Pulmonary artery endothelial cell (primary cell): ENCODE measurements at places on chromosomes 16 and 17.

DNA sequence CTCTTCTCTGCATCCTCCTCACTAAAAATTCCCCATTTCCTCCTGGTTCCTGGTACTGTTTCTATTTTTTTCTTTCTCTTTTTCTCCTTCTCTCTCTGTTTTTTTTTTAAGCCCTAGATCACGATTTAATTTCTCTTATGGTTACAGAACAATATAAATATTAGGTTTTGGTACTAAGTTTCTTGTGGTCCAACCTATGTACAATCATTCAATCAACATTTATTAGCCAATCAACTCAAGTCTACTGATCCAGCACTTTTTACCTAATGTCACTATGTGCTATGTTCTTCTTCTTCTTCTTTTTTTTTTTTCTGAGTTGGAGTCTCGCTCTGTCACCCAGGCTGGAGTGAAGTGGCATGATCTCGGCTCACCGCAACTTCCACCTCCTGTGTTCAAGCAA is 12.6 kb downstream of the RTN4RL1 start:
- no peak for DNase-seq

GRCh38 chr16:30615358-30616091 is 5.3 kb upstream of the ZNF689 start:
- no peak for DNase-seq

GRCh38 chr16:51225878-51226277 is 74.8 kb upstream of the SALL1 start:
- no peak for DNase-seq

DNA sequence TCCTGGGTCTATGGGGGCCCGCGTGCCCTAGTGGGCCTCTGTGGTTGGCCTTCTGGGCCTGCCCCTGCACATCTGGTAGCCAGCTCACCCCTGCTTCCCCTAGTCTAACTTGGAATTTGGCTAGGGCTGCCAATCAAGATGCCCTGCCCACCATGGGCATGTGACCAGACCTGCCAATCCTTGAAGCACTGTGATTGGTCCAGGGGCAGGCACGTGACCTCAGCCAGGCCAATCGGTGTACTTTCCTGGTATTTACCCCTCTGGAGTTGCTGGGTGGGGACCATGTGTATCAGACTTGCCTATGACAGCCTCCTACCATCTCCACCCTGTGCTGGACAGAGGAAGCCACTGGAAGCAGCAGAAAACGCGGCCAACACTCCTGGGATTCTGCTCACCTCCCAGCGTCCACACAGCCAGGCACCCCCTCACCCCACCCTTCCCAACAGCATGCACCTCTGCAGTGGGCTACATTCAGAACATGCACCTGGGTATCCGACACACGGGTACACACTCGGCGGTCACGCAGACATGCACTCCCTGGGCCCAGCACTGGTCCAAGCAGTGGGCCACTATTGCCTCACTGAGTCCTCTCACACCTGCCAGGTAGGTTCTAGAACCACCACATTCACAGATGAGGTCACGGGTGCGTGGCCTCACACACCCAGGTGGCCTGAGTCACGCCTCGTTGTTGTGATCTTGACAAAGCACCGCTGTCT is 96.9 kb downstream of the RBFOX3 start:
- no peak for DNase-seq

DNA sequence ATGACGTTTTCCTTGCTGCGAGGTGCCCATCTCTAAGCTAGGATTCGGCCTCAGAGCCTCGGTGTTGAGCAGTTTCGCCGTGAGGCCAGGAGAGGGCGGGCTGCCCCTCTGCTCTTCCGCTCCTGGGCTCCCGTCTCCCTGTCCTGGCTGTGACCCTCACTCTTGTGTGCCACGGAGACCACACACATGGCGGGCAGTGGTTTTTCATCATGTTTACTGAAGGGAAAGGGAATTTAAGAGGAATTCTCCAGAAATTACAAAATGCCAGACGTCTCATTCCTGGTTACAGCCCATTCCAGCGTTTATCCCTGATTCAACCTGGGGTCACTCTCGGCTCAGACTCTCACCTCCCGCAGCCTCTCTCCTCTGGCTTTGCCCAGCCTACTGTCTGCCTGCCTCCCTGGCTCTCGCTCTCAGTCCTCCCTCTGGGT is 96.8 kb upstream of the ELAC2 start:
- no peak for DNase-seq

DNA sequence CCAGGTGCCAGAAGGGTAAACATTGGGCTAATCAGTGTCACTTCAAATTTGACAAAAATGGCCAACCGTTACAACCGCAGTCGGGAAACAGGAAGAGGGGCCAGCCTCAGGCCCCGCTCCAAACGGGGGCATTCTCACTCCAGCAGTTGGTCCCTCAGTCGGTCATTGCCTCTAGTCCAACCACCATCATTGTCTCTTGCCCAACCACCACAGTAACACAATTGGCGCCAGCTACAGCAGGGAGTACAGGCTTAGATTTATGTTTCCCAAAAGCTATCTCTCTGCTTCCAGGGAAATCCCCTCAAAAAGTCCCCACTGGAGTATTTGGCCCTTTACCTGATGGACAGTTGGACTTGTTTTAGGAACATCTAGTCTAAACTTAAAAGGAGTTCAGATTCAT is 20.3 kb downstream of the ALOX15B start:
- no peak for DNase-seq

- peak; percentile 15 for DNase-seq
Observed at GRCh38 chr17:6910987-6911603, 79.6 kb upstream of the TEKT1 start.

DNA sequence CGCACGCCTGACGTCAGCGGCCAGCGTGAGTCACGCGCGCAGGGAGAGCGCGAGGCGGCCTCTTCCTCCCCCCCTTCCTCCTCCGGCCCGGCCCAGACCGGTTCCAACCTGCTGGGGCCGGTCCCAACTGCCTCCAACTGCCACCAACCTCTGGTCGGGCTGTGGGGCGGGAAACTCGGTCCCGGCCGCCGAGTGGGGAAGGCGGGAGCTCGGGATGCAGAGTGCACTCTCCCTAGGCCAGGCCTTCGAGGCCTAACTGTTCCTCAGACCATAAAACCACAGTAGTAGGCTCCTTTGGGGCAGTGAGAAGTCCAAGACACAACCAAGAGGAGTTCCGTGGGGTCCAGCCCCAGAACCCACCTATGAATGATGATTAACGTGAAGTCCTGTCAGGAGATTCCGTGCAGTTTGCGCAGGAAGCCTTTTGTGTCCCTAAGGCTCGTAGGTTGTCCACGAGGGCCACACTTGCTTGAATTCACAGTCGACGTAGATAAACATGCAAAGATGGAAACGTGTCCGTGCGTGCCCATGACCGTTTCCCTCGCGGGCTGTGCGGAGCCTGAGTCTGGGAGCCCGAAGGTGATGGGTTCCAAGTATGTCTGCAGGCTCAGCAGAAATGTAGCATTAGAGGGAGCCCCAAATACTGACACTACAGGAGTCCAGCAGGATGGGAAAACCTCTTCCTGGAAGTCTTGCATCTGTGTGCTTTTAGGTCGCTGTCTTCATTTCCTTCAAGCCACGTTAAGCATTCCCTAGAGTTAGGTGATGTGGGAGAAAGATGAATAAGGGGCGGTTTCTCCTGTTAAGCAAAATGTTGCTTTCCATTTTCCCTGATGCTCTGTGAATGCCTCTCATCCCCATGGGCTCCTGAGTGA is 647 bp downstream of the UNK start:
- DNase-seq, result peak; percentile 63

- no peak for DNase-seq
Observed at GRCh38 chr17:15154618-15155017, 110.5 kb downstream of the PMP22 start.

GRCh38 chr16:24367186-24367710 is 111.1 kb downstream of the CACNG3 start:
- DNase-seq, result no peak

- DNase-seq, result no peak
Observed at GRCh38 chr17:49574323-49574781, 1.3 kb upstream of the NXPH3 start.

GRCh38 chr16:57748596-57748995 is 13.0 kb downstream of the KATNB1 start:
- DNase-seq, result no peak

- DNase-seq, result no peak
Observed at GRCh38 chr16:22164482-22164881, 2.2 kb downstream of the SDR42E2 start.

DNA sequence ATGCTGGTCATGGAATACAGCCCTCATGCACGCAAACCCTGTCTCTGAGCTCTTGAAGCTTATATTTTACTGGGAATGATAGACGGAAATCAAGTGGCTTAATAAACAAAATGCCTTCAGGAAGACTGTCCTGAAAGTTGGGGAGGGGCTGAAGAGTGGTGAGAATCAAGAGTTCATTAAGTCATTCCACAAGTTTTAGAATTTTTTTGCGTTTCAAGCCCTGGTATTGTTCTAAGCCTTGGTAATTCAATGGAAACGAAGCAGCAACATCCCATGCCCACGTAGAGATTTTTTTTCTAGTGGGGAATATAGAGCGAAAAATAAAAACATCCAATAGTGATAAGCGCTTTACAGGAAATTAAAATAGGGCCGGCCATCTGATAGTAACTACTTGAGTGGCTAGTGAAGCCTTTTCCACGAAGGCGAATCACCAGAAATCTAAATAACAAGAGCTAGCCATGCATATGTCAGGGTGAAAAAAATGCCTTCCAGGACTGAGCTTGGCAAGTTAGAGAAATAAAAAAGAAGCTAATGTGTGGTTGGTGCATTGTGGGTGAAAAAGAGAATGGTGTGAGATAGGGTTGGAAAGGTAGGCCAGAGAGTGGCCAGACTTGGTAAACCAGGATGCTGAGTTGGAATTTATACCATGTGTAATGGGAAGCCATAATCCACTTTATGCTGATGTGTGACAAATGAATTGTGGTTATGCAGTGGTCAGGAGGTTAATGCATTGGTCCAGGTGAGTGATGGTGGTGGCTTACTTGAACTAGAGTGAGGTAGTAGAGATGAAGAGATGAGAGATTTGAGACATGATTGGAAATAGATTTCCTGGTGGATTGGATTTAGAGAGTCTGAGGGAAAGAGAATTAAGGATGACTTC is 772 bp downstream of the PFAS start:
- no peak for DNase-seq

- DNase-seq, result no peak
Observed at GRCh38 chr16:79287424-79287917, 313.1 kb downstream of the MAF start.

DNA sequence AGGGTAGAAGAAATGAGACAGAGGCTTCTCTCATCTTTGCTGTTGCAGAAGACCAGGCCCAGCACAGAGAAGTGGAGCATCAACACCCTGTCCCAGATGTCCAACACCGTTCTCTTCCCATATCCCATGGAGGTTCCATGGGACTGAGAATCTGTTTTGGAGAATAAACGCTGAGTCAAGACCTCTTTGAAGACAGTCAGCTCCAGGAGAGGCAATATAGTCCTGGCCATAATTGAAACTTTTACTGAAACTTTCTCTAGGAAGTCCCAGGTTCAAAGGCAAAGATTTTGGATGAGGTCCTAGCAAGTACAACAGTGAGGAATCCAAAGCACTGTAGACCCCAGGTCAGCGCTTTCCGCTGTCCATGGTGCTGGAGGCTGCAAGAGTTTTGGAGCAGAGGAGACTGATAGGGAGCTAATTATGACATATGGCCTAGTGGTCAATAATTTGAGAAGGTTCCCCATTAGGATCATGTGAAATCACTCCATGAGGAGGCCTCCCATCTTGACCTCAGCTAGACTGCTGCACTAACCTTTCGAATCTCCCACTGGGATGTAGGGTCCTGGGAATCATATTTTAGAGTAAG is 36.0 kb downstream of the OSBPL7 start:
- no peak for DNase-seq

GRCh38 chr16:1550069-1550468 is 16.6 kb downstream of the TMEM204 start:
- DNase-seq, result no peak

- no peak for DNase-seq
Observed at GRCh38 chr16:11306381-11306780, 25.3 kb upstream of the PRM1 start.

DNA sequence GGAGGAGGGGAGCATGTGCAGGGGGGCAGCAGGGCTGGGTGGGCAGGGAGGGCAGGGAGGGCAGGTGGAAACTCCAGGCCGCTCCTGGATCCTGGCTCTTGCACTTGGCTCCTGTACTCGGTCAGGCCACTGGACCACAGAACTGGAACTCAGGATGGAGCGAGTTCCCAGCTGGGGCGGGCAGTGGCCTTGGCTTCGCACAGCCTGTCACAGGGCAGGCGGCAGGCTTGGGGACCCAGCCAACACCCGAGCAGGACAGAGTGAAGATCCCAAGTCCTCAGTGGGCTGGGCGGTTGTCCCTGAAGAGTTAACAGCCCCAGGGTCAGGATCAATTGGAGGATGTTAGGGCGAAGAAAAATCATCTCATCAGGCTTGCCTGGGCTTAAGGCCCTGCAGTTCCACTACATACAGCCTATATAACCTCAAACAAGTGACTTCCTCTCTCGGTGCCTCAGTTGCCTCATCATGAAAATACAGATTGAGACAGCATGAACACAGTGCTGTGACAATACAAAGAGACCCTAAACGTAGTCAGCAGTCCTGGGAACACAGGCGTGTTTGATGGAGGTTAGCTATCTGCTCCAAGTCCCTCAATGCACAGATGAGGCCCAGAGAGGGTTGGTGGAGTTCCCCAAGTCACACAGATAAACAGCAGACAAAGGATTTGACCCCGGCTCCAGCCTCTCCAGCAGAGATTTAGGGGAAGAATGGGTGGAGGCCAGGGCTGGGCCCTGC is 21.9 kb downstream of the ZNF423 start:
- DNase-seq, result no peak

- no peak for DNase-seq
Observed at GRCh38 chr16:69443927-69444631, 19.7 kb downstream of the CYB5B start.

GRCh38 chr16:1305823-1306222 is 3.6 kb upstream of the UBE2I start:
- no peak for DNase-seq

DNA sequence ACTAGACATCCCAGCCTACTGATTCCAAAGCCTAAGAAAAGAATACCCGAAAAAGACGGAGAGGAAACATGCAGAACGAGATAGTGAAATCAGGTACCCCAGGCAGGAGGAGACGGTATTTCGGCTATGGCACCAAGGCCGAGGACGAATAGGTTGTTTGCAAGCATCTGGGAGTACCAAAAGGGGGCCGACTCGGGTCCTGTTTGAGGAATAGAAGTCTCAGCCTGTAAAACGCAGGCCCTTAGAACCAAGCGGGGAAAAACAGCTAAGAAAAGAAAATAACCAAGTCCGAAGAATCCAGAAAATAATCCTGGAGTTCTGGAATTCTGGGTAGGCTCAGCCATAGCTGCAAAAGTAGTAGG is 537 bp downstream of the SLC35B1 start:
- DNase-seq, result no peak

DNA sequence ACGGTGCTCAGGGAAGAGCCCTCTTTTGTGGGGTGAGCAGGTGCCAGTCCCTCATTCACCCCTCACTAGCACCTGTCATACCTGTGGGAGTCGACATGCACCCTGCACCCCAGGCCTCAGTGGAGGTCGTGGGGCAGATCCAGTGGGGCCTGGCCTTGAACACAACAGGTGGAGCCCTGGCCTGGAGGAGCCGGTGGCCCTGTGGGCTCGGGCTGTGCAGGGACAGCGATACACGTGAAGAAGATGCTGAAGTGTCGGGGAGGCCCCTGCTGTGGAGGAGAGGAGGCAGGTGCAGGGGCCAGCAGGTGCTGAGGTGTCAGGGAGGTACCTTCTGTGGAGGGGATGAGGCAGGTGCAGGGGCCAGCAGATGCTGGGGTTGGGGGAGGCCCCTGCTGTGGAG is 31.8 kb downstream of the ZNF750 start:
- DNase-seq, result no peak
